ENCODE measurements at places on chromosomes 3 and 15.

DNA sequence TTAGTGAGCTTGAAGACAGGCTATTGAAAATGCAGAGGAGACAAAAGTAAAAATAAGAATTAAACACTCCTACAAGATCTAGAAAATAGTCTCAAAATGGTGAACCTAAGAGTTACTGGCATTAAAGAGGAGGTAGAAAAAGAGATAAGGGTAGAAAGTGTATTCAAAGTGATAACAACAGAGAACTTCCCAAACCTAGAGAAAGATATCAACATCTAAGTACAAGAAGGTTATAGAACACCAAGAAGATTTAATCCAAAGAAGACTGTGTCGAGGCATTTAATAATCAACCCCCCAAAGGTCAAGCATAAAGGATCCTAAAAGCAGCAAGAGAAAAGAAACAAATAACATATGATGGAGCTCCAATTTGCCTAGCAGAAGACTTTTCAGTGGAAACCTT, 23.3 kb downstream of the PDCD10 start:
- DNase-seq, result no peak

GRCh38 chr15:36501063-36501678, 78.3 kb upstream of the CDIN1 start:
- DNase-seq, result peak; percentile 50

GRCh38 chr3:173258697-173259096, 117.7 kb upstream of the SPATA16 start:
- no peak for DNase-seq

DNA sequence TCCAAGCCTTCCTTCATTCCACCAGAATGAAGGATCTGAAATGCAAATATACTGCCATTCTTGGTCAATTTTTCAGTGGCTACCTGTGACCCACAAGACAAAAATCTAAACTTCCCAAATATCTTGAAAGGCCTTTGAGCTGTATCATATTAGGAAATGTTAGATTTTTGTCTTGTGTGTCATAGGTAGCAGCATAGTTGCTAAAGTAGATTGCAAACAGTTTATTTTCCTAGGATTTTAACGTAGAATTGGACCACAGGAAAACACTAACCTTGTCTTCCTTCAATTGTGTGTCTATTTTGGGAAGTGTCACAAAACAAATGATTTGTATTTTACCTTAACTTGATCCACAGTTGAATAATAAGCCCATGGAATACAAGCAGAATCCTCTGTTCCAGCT, 42.4 kb downstream of the CP start:
- DNase-seq, result no peak

- DNase-seq, result no peak
These were observed 70.7 kb upstream of the UBE2E1 start for GRCh38 chr3:23735062-23735461.

Data from MV-4-11 (cell line).